Epithelial cell of proximal tubule (primary cell): ENCODE measurements at places on chromosomes 6 and 20. TPM values are rescaled to one million over a fixed set of nuclear protein-coding genes. Genes with fewer than 3 reads are reported as not detected.

The ZBTB46 gene
- 0.58 and 0.72 TPM in 2 replicates for total RNA-seq

The MAPK13 gene
- total RNA-seq = 33.8 and 44.6 TPM in 2 replicates

The HLA-DOA gene
- total RNA-seq = 1.6 TPM in 1 of 2 replicates, not detected in the other

The SLC2A10 gene
- 4.6 and 12.5 TPM in 2 replicates for total RNA-seq

The MYL9 gene
- 31.7 and 39.4 TPM in 2 replicates for total RNA-seq

The SRSF12 gene
- total RNA-seq = 5.4 and 6.2 TPM in 2 replicates

The CRISP2 gene
- total RNA-seq = 0.06 TPM in 1 of 2 replicates, not detected in the other
